SJSA1 (cell line): ENCODE measurements at places on chromosomes 1 and 21. TPM values are rescaled to one million over a fixed set of nuclear protein-coding genes. Genes with fewer than 3 reads are reported as not detected.

DNA sequence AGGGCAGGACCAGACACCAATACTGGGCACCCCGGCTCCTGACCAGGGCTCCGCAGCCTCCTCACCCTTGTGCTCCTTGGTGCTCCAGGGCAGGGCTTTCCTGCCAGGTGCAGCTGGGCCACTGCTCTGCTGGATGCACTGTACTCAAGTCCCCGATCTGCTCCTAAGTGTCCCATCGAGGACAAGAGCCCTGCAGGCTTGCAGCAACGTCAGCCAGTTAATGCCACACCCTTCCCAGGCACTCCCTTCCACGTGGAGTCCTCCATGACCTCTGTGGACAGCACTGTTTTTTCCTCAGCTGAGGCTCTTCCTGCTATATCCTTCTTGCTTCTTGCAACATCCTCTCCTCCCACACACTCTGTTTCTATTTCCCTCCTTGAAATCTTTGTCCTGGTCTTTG lies 94.0 kb upstream of the NGF start:
- no peak for DNase-seq

DNA sequence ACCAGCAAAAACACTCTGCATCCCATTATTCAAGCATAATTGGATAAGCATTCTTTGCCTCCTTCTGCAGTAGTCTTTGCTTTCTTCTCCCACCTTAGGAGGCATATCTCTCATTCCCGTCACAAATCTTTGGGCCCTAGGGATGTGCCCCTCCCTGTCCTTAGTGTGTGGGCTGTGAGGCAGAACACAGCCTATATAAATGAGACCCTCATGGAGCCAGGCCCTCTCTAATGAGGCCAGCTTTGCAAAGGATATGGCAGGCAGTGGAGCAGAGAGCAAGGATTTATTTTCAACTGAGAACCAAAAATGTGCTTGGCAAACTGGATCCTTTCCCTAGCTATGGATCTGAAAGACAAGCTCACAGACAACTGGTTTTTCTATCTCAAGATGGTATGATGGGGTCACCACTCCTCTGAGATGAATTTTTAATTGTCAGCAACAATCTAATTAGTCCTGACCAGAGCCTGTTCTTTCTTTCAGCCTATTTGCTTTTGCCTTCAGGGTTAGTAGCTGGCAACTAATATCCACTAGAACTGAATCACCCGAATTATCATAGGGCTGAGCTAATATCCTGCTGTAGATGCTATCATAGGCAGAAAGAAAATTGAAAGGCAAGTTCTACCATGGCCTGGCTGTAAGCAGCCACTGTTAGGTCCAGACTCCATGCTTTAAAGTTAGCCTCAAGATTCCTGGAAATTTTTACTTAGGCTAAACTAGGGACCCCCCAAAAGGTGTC lies 134.2 kb downstream of the SYT2 start:
- no peak for DNase-seq

GRCh38 chr1:202991112-202991511 lies 16.1 kb upstream of the TMEM183A start:
- DNase-seq = no peak

DNA sequence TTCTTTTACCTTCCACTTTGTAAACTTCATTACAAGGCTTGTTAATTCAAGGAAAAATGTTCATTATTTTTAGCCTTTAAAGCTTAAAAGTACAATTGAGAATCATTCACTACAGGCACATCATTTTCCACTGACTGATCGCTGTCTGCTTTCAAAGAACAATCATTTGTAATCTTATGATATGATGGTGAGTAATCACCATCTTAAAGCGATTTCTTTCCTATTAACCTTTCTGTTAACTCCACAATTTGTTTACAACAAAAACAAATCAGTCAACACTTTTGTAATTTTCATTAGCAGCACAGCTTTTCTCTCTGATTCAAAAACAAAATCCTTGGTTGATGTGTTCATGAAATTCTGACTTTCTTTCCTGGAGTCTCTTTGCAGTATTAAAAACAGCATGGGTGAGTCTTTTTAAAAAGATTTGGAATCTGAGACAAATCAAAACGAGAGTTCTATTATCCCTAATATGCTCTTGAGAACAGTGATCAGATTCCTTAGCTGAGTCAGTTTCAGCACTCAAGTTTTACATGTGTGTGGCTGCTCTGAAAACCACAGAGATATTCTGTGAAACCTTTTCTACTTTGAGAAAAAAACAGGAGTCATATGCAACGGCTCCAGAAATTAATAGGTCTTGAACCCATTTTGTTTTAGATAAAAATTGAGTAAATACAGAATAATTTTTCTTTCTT lies 145.8 kb upstream of the TMPRSS15 start:
- no peak for DNase-seq

DNA sequence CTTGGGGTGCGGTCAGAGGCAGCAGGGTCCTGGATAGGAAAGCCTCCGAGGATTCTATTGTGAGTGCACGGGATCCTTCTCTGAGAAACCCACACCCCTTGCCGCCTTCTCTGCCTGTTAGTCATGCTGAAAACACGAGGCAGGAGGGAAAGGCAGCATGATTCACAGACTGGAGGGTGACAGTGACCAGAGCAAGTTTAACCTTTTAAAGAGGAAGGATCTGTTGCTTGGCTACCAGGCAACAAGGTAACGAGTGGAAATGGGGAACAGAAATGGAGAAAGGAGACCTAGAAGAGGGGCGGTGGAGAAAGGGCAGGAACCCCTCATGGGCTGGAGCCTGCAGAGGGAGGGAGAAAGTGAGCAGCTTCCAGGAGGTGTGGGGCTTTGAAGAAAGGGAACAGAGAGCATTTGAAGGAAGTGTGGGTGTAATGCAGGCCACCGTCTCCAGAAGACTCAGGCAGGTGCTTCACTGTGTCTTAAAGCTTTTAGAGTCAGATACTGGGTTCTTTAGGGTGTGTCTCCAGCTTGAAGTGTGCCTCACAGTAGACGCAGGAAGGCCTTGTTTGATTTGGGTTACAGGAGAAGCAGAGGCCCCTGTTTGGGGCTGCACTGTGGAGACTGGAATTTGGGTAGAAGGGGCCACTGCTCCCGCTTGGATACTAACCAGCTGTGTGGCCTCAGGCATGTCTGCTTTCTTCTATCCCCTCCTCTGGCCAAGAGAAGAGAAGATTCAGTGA lies 19.1 kb downstream of the OPTC start:
- DNase-seq = peak; percentile 96

The GBP3 gene
- 31.0 and 37.2 TPM in 2 replicates for total RNA-seq

DNA sequence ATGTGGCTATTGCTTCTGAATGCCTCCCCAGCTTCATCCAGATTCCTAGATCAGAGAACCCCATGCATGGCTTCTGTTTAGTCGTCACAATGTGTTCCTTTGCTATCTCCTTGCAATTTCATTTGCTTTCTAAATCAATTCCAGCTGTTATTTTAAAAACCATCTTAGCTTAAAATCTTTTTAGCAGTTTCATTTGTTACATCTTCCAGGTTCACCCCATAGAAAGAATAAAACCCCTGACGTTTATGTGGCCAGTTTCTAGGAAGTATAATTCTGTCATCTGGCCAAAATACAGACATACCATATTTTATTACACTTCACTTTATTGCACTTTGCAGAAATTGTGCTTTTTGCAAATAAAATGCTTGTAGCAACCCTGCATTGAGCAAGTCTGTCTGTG lies 278.4 kb downstream of the PTPRC start:
- no peak for DNase-seq

DNA sequence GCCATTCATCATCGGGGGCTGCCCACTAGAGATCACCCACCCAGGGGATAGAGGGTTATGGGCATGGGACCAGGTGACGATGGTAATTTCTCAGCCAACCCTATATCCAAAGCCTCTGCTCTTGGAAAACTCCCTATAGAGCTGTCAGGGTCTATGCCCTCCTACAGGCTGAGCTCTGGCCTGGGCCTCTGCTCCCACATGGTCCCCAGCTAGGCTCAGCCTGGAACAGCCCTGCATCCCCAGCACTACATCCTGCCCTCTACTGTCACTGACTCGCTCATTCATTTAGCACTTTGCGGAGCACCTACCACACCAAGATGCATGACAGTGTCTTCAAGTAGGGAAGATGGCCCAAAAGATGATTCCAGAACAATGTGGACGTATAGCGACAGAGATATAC lies 45.0 kb upstream of the EPS8L3 start:
- no peak for DNase-seq

DNA sequence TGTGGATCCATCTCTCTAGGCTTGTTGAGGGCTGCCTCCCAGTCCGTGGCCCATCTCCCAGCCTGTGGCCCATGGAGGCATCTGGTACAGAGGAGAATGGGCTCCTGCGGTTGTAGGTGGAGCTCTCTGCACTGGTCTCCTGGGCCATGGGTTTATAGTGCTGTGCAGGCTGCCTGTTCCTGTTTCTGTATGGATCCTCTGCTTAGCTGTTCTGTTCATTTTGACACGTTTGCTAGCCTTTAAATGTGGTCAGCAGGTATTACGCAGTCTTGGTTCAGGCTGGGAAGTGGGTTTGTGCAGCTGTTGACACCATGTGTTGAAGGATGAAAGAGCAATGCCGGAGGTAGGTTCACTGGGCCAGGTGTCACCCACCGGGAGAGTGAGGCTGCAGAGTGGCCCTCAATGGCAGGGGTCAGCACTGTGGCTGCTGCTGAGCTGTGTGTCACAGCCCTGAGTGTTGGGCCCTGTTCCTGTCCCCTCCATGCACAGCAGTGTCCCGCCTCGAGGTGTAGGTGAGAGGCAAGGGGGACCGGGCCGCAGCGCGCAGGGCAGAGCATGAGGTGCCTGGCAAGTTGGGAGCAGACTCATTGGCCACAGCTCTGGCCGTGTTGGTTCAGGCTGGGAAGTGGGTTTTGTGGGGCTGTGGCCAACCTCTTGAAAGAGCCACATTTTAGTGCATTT lies 39.0 kb downstream of the SNAP47 start:
- no peak for DNase-seq

The BARHL2 gene
- total RNA-seq = not detected in 2 replicates

The S100A14 gene
- total RNA-seq = not detected in 2 replicates

The SPAG17 gene
- total RNA-seq = 0.09 TPM in 1 of 2 replicates, not detected in the other

The TMIGD3 gene
- total RNA-seq = not detected in 2 replicates

DNA sequence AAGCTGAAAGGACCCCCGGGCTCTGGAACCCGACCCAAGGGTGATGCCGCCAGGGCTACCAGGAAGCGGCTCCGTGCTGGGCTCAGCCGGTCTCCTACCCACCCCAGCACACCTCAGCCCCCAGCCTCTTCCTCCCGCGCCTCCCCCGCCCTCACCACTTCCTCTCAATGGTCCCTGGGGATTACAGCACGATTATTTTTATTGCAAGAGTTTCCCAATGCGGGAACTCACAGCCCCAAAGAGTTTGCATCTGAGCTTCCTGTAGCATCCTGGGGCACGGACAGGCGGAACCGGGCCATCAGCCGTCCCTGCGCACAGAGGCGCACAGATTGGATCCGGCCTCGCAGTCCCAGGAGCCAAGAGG lies 8.7 kb upstream of the SLX9 start:
- DNase-seq = no peak

- no peak for DNase-seq
These were observed 63.8 kb downstream of the TBCE start for GRCh38 chr1:235430991-235431390.

The OR2L3 gene
- total RNA-seq = not detected in 2 replicates

The TRIM58 gene
- not detected in 2 replicates for total RNA-seq

DNA sequence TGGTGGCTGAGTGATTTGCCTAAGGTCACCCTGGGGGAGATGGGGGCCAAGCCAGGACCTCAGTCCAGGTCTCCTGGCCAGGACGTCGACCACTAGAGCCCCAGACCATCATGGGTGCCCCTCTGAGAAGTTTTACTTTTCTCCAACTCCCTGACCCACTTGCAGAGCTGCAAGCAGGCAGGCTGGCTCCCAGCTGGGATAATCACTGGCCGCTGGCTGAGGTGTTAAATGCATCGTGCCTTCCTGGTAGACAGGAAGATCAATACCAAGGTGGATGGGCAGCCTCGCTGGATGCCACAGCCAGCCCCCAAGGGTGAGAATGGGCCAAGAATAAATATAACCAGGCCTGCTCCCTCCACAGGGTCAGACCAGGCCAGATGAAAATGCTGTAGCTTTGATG lies 106.2 kb downstream of the EPHB2 start:
- DNase-seq = no peak

GRCh38 chr1:162151900-162152829 lies 82.7 kb downstream of the NOS1AP start:
- DNase-seq = no peak

The NHLH1 gene
- total RNA-seq = 0.11 TPM in 1 of 2 replicates, not detected in the other

DNA sequence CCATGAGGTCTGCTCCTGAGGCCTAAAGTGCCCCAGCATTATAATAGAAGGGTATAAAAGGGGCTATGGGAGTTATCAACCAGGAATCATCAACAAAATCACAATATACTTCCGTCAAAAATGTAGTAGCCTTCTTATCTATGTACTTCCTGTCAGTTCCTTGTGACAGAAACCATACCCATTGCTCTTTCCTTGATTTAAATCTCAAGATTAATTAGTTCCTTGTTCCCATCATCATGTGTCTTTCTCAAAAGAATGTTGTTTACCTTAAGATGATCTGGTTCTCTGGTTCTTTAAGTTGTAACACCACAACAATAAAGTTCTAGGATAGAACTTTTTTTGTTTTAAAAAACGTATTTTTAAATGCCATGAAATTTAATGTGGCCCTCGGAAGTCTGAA lies 833.3 kb downstream of the LTN1 start:
- no peak for DNase-seq

The C1orf210 gene
- total RNA-seq = not detected in 2 replicates

The IGSF3 gene
- 3.5 and 5.8 TPM in 2 replicates for total RNA-seq

The HOOK1 gene
- total RNA-seq = not detected in 2 replicates

The C4BPA gene
- total RNA-seq = not detected in 2 replicates

The PCAT6 gene
- not detected in 2 replicates for total RNA-seq

GRCh38 chr1:47827109-47827508 lies 170.1 kb downstream of the TRABD2B start:
- peak; percentile 95 for DNase-seq

DNA sequence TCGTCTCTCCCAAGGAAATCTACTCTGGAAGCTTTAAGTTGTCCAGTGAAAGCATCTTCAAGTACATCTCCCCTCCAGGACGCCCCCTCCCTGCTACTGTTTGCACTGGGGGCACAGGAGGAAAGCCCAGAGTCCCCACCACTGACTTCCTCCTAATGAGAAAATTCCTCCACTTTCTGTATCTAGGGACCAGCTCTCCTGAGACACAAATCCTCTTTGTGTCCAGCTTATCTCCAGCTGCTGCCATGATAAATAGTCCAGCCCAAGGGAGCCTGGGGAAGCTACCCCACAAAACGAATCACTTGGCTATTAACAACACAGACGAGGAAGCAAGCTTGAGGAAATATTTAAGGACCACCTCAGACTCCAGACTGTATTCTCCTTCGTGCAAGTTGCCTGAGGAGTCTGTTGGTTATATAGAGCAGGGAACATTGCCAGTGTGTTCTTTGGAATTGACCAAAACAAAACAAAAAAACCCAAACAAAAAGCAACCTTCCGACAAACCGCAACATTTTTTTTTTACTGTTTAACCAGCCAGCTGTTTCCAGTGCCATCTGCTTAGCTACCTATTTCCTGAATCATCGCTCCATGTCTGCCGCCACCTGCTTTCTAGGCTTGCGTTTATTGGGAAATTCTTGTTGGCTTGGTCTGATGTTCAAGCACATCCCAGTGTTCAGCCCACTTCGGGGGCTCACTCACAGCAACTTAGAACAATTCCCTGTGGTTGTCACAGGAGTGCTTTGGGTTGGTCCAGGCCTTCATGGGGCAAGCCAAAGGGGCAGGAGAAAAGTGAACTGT lies 7.7 kb downstream of the C1orf226 start:
- no peak for DNase-seq
